Hepatocyte (in vitro differentiated cells): ENCODE measurements at places on chromosomes 5 and 9. TPM values are rescaled to one million over a fixed set of nuclear protein-coding genes. Genes with fewer than 3 reads are reported as not detected.

The LNPEP gene
- 32.6 and 46.8 TPM in 2 replicates for total RNA-seq

The FBN2 gene
- total RNA-seq, result 108 and 143 TPM in 2 replicates

The EQTN gene
- total RNA-seq, result 1.1 TPM in 1 of 2 replicates, not detected in the other

DNA sequence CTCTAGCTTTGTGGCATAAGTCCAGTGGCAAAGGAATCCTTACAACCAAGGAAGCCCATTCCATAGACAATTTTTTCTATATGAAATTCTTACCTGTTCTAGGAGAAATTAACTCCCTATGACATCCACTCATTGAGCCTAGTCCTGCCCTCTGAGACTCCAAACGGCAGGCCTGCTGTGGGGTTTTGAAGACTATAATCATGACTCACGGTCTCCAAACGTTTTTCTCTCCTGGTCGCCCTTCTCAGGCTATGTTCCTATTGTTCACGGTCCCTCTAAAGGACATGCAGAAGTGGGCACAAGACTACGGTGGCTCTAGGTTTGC lies 611 bp downstream of the EXOSC3 start:
- DNase-seq, result no peak

GRCh38 chr5:44387406-44387805 lies 1.8 kb downstream of the FGF10 start:
- no peak for DNase-seq

GRCh38 chr9:103761466-103761865 lies 332.6 kb upstream of the SMC2 start:
- DNase-seq, result no peak

DNA sequence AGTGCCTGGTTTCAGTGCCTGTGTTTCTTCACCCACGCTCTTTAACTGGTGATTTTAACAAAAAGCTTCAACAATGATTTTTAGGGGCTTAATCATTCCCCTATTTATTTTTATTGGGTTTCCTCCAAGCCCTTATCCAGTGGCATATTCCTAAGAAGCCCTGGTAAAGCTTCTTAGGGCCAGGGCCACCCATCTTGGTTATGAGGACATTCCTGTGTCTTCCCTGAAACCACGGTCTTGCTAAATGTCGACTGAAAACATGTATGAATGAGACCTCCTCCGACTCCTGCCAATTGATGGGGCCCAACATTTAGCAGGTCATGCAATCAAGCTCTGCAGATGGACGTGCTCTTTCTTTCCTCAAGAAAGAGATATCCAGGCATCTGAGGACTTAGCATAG lies 13.7 kb upstream of the CARTPT start:
- DNase-seq, result no peak

GRCh38 chr5:135477613-135478066 lies 25.5 kb upstream of the TIFAB start:
- DNase-seq, result no peak

DNA sequence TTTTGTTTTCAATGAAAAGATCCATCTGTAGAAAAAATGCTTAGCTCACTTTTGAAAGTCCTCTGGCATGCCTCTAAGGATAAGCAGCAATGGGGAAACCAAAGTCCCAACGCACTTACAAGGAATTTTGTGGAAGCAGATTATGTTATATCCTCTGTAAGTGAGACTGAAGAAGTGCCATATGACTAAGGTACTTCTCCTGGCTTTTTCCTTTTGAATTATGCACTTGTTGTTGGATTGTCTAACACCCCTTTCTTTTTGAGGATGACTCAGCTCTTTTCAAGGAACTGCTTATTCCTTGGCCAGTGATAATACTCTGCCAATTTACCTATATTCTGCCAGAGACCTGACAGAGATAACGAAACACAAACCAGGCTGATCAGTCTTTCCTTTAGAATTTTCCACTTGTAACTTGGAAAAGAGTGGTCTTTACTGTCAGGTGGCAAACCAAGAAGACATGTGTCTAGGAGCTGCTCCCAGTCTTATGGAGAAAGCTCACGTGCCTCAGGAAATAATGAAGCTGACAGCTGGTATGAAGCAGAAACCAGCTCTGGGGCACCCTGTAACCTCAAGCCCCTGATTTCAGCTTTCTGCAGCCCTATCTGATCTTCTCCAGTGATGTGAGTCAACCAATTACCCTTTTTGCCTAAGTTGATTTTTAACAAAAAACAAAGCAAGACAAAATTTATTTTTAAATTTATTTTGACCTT lies 290.8 kb upstream of the FBXL7 start:
- no peak for DNase-seq

DNA sequence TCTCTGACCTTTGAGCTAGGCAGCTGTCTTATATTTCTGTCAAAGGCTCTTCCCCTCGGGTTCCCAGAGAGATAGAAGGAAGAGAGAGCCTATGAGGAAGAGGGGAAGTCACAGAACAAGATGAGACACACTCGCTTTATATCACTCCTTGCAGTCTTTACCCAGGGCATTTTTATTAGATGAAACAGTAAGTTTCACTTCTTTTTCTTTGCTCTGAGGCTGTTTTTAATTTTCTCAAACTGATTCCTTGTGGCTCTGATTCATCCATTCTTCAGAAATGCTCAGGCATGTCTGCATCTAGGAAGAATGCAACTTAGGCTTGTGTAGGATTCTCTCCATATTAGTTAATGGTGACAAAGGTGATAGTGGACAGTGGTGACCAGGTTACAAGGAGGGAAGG lies 132.9 kb upstream of the CHD1 start:
- DNase-seq, result no peak

GRCh38 chr5:180081481-180081880 lies 9.9 kb upstream of the RNF130 start:
- no peak for DNase-seq
